ENCODE measurements at places on chromosomes 3 and 15.

DNA sequence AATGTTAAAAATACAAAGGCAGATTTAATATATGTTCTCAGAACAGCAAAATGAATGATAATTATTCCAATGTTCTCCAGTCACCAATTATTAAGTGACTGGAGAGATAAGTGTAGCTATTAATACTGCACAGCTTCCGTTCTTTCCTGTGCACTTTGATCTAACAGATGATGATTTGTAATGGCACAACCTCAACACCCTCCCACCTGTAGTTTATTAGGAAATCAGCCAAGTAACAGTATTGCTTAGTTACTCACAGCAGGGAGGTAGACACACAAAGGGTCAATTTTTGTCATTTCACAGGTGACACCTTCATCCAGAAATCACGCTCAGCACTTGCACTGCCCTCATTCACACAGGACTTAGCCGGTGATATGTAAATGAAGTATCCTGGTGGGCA, 688.1 kb downstream of the EPHA3 start:
- DNase-seq, result no peak

DNA sequence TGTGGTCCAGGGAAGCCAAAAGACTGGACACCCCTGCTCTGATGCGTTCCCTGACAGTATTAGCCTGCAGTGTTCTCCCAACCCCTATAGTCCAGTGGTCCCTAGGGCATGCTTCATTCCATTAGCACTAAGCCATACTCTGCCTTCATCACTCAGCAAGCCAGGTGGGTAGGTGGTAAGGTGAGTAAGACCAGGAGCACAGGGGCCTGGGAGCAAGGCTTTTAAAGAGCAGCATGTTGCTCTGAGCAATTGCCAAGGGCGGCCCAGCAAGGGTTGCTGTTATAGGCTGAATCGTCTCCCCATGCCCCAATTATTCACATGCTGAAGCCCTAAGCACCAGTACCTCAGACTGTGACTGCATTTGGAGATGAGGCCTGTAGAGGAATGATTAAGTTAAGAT, 11.0 kb downstream of the CXCR6 start:
- no peak for DNase-seq

GRCh38 chr3:43294975-43295374, 8.6 kb downstream of the SNRK start:
- DNase-seq, result no peak

GRCh38 chr3:152327203-152327602, 58.5 kb downstream of the MBNL1 start:
- DNase-seq, result no peak

- no peak for DNase-seq
Measured at GRCh38 chr15:92882697-92883162, 17.4 kb upstream of the CHD2 start.

DNA sequence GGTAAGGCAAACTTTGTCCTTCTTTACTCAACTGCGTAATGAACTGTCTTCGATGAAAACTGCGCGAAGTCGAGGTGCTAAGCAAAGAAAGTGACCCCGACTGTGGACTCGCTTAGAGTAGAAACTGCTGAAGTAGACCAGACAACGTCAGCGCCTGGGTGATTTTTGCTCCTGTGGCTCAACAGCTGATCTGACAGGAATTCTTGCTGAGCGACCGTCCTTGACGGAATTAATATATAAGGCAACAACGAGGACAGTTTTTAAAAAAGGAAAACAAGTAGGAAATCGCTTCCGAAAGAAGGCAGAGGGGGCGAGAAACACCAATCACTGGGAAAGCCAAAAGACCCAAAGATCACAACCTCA, 541 bp downstream of the RPS27L start:
- DNase-seq, result no peak

GRCh38 chr3:143712522-143712921, 135.7 kb downstream of the SLC9A9 start:
- no peak for DNase-seq

- DNase-seq, result no peak
Measured at GRCh38 chr15:62035256-62035924, 24.9 kb downstream of the VPS13C start.

DNA sequence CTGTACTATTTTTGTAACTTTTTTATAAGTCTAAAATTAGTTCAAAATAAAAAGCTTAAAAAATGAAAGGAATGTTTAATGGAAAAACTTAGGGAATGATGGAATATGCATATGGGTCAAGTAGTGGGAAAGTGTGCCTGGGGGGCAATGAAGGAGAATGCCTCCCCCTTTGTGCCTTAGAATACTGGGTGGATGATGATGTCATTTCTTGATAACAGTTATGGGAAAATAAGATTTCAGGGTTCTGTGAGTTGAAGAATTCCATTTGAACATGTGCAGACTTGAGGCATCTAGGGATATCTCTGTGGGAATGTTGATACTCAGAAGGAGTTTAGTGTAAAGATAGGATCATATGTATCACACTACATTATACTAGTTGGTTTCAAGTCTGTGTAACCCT, 13.8 kb downstream of the WDR93 start:
- DNase-seq, result no peak

- no peak for DNase-seq
Measured at GRCh38 chr3:130709671-130710070, 37.0 kb downstream of the PIK3R4 start.

- DNase-seq, result no peak
Measured at GRCh38 chr15:77500989-77501388, 80.3 kb downstream of the HMG20A start.

DNA sequence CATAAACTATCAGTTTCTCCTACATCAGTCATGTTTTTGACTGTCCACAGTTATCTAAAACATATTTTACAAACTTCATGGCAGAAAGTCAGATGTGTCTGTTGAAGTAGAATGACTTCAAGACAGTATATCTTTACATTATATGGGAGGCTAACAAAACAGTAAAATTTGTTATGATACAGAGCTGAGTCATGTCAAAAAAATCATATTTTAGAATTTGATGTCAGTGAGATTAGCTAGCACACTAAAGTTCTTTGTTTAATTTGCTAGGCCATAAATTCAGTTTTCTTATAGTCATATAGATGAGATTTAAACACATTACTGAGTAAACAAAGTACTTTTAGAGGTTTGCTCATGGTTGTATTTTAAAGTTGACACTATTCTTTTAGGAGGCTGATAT, 80.3 kb upstream of the IGSF10 start:
- no peak for DNase-seq

Data from SK-N-MC (cell line).